MCF 10A (cell line): ENCODE measurements at places on chromosomes 6 and 20. TPM values are rescaled to one million over a fixed set of nuclear protein-coding genes. Genes with fewer than 3 reads are reported as not detected.

DNA sequence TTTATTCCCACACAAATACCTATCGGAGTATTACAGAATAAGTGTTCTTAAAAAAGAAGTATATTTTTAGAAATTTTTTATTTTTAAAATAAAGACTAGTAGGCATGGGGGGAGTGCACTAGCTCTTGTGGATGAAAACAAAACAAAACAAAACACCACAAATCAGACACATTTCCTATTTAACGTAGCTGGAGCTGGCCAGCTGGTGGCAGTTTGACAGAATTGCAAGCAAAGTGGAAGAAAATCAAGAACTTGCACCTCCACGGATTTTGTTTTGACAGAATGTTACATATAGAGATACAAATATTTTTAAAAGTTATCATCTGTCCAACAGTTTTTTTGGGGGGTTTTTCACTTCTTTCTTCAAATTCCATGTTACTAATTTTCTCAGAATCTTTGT lies 63.6 kb upstream of the SNRPB2 start:
- no peak for DNase-seq

GRCh38 chr6:126123226-126123625 lies 136.9 kb downstream of the TRMT11 start:
- DNase-seq = no peak

Gene C6orf163
- 1.0 and 2.6 TPM in 2 replicates for total RNA-seq

GRCh38 chr6:5510331-5511133 lies 249.2 kb downstream of the FARS2 start:
- DNase-seq = no peak

GRCh38 chr20:47358039-47358671 lies 1.7 kb upstream of the ZMYND8 start:
- DNase-seq = no peak
